ENCODE measurements at places on chromosomes 12 and 14.

DNA sequence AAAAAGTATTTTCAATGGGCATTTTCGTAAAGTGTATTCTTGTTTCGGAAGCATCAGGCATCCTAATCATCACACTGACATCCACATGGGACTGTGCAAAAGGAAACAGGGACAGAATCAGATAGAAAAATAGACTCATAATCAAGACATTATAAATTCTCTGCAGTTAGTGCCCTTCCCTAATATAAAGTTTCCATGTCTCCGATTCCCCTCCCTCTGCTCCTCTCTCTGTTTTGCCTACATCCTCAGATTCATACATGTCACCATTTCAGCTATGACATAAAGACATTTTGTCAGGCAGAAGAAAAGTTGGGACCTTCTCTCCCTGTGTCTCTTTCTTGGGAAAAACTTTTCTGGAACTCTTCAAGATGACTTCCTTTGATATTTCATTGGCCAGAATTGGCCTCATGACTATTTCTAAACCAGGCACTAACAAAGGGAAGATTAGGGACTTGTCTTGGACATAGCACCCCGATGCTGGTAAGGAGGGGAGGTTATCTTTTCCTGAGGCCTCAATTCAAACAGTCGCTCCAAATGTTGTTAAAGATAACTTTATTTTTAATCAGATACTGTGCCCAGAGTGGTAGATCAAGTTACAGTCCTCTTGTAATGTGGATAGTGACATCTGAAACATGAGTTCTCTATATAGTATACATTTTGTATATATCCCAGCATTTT is 212.1 kb upstream of the BTG1 start:
- no peak for DNase-seq

- DNase-seq = no peak
These were observed 468.3 kb downstream of the PDZRN4 start for GRCh38 chr12:41656454-41656853.

DNA sequence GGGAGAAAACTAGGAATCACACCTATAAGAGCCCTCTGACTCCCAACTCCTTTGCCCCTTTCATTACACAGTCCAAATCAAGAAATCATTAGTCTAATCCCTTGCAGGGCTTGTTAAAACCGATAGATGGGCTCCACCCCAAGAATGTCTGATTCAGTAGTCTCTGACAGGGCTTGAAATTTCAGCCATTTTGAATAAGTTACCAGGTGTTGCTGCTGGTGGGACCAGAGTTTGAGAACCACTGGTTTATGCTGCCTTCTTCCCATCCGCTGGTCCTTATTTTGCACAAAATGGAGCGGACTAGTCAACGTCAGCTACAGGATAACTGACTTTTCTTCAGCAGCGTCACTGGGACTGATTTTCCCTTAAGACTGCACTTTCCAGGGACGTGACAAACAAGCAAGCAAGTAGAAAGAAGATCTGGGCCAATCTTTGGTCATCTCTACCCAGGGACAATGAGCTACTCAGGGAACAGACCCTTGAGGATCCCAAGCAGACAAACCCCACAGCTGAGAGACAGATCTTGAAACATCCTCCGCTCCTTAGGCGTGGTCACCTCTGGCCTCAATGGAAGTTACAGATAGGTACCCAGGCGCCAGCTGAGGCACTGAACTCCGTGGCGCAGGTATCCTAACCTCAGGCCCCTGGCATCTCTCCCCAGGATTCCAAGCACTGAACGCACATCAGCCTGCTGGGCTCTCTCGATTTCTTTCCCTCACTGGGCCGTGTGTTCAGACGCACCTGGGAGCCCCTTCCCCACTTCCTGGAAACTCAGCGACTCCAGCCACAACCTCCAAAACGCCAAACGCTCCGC is 900 bp downstream of the KCTD10 start:
- DNase-seq = no peak

DNA sequence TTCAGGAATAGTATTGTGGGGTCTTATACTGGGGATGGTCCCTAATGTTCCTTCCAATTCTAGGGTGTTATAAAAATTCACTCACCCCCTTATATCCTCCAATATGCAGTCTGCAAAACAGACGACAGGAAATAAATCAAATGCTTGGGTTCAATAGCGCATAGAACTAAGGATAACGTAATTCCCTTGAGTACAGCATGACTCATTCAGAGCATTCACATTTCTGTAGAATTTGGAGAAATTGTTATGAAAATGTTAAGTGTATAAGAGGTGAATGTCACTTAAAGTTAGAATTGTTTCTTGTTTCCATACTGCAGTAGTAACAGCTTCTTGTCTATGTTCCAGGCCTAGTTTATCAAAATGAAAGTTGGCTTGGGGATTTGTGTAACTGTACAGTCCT is 271.4 kb downstream of the RPS29 start:
- DNase-seq = no peak

DNA sequence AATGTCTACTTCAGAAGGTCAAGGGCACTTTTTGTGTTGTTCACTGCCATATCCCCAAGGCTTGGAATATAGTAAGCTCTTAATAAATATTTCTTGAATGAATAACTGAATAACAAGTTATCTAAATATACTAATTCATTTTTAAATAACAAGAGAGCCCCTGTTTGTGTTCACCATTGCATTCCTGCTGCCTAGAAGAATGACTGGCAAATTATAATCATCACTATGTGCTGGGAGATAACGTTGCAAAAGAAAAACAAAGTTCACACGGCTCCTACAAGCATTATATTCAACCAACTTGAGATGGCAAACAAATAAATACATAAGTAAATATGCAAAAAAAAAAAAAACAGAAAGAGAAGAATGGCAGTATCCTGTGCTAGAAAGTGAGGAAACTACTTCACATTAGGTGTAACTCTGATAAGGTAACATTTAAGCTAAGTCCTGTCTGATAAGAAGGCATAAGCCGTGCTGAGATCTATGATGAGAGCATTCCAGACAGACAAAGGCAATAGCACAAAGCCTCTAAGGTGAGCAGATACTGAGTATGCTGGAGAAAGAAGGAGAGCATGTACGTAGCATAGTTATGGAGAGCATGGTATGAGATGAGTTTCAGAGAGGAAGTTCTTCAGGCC is 9.2 kb upstream of the TSPAN8 start:
- DNase-seq = no peak

GRCh38 chr12:106086696-106087095 is 52.1 kb downstream of the NUAK1 start:
- DNase-seq = no peak

DNA sequence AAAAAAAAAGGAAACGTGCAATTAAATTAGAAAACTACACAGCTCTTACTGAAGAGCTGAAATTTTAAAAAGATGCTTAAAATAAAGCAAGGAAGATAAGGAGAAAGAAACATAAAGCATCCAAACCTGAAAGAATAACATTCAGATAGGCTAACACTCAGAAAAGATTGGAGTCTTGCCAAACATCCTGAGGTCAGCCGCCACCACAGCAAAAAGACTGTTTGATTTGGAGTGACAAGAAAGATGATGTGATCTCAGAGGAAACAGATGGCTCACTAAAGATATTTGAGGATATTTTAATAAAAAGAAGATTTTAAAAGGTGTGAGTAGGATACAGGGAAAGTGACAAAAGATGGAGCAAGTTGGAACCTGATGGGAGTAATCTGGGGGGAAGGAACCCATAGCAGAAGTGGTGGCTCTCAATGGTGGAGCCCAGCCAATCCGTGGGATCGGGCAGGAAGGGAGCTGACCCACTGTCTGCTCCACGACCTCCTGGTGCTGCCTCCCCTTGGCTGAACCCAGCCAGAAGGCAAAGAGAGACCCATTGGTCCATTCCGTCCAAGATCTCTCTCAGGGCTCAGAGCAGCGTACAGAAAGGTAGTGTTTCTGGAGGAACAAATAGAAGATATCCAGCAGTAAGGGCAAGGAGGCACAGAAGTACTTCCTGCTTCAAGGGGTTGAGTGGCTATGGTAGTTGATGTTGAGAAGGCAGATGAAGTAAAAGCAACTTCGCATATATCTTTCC is 469.6 kb downstream of the RGS6 start:
- DNase-seq = no peak

- no peak for DNase-seq
These were observed 44.8 kb upstream of the METAP2 start for GRCh38 chr12:95429172-95429510.

- DNase-seq = no peak
These were observed 37.6 kb upstream of the LTBP2 start for GRCh38 chr14:74649673-74650072.

- DNase-seq = no peak
These were observed 143.4 kb upstream of the CDKN3 start for GRCh38 chr14:54253195-54253947.

DNA sequence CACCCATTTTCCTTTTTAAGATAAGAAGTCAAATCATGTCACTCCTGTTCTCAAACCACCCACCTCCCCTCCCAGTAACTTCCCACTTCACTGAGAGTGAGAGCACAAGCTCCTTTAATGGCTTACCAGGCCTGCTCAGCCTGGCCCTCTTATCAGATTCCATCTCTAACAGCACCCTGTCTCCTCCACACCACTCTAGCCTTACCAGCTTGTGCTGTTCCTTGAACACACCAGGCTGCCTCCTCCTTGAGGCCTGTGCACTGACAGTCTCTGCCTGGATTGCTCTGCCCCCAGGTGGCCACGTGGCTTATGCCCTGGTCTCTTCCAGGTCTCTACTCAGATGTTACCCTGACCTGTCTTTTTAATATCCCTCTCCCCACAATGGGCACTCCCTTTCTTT is 40.1 kb upstream of the EVL start:
- DNase-seq = no peak

DNA sequence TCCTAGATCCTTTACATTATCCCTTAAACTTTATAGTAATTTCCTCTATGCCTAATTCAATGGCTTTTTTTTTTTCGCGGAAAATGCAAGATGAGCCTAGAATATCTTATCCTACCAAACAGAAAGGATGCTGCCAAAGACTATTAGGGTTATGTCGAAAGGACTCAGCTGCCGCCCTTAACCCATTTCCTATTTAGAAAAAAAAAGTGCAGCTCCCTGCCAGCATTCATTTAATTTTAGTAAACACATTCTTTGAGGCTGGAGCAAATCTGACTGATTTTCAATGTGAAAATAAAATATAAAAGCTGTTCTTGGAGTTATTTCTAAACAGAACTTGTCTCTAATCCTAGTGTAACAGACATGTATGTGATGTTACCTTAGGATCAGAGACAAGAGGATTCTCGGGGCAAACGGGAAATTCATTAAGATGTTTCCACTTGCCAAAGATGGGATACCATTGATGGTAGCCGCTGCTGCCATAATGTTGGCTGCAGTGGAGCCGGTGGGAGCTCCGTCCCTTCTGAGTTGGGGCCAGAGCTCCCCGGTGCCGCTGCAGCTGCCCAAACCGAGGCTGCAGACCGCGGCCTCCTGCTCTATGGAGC is 8.2 kb upstream of the A2M start:
- no peak for DNase-seq

DNA sequence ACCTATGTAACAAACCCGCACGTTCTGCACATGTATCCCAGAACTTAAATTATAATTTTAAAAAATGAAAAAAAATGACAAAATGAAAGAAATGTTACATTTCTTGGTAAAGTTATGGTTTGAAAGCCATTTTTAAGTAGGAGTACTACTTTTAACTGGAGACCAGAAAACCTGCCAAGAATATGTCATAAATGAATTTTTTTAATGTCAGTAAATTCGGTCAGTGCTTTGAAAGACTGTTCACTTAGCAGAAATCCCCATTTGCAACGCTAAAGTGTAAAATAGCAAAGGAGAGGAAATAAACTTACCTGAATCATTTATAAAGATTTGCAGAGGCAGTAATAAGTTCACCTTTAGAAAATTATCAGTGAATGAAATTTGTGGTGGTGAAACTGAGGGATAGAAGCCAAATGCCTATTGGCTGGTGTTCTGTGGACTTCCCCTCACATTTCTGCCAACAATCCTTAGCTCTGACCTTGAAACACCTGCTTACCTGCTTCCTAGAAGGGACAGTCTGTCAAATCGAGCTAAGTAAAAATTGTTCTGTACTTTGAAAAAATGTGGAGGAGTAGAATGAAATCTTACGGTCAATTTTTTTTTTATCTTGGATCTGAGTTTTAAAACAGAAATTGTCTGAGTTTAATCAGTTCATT is 714.2 kb downstream of the SLC6A15 start:
- DNase-seq = no peak

DNA sequence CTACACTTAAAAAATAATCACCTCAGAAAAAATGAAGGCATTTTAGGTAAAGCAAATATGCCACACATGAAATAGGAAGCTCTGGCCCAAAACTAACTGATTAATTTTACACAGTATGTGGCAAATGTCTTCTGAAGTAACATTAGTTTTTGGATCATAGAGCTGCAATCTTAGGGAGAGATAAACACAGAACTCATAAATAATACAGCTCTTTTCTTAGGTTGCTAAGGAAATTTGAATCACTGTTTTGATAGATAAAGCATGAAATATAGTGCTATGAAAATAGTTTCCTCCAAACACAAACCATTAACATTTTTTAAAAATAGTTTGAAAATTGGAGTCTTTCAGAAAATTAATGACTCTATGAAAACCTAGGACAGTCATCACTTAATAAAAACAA is 15.0 kb downstream of the RASSF9 start:
- DNase-seq = no peak

GRCh38 chr12:132205271-132206045 is 61.2 kb downstream of the NOC4L start:
- DNase-seq = no peak

DNA sequence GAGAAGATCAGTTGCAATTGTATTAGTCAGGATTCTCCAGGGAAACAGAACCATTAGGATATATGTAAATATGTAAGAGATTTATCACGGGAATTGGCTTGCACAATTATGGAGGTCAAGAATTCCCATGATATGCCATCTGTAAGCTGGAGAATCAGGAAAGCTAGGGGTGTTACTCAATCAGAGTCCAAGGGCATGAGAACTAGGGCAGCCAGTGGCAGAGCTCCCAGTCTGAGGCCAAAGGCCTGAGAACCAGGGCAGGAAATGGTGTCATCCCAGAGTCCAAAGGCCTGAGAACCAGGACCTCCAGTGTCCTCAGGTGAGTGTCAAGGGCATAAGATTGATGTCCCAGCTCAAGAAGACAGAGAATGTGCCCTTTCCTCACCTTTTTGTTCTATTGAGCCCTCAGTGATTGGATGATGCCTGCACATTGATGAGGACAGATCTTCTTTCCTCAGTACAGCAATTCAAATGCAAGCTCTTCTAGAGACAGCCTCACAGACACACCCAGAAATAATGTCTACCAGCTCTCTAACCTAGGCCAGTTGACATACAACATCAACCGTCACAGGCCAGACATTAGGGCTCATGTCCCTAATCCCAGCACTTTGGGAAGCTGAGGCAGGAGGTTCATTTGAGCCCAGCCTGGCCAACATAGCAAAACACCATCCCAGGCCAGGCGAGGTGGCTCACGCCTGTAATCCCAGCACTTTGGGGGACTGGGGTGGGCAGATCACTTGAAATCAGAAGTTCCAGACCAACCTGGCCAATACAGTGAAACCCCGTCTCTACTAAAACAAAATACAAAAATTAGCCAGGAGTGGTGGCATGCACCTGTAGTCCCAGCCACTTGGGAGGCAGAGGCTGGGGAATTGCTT is 34.9 kb upstream of the ZNF740 start:
- DNase-seq = no peak

GRCh38 chr14:105839425-105840265 is 313.3 kb downstream of the TMEM121 start:
- DNase-seq = no peak

All from stimulated activated CD4-positive, alpha-beta T cell treated with anti-CD3 and anti-CD28 coated beads, Interleukin-1b, Interleukin-23, amount 100 ng/mL, for 24 hours (primary cell).